Astrocyte of the cerebellum (primary cell): ENCODE measurements at places on chromosomes 2 and 18.

DNA sequence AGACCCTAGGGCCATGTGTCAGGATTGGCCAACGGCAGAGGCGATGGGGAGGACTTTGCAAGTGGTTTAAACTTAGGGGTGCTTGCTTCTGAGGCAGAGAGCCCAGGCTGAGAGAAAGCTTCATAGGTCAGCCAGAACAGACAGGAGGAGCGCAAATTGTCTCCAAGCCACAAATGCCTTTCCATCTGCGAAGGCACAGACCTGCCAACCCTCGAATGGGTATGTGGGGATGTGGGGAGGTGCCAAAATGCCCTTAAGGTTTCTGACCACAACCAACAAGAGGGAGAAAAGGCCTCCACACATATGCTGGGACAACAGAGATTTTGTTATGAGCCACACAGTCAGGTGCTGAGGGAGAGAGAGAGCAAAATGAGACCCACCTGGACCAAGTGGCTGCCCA, 283.6 kb downstream of the CYP26B1 start:
- DNase-seq = no peak

DNA sequence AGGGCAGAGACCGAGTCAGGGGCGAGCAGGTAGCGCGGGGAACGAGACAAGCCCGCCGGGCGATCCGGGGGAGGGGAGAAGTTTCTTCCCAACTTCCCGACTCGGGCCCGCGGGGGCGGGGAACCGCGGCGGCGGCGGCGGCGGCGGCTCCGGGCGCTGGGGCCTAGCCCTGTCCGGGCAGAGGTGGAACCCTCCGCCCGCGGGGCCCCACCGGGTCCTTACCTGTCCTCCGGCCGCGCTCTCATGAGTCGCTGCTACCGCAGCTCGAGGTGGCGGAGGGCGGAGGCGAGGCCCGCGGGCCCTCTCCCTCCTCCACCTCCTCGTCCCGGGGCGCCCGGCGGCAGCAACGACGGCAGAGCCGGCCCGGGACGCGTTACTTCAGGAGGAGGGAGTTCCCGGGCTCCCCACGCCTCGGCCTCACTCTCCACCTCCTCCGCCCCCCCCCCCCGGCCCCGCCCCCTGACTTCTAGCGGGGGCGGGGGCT, at the start of gene YES1:
Gene YES1, minus strand, starts transcription at position 351 of the 484 bp plus-strand sequence. CDS start 55,415 bp downstream, outside the sequence.
- DNase-seq = no peak

DNA sequence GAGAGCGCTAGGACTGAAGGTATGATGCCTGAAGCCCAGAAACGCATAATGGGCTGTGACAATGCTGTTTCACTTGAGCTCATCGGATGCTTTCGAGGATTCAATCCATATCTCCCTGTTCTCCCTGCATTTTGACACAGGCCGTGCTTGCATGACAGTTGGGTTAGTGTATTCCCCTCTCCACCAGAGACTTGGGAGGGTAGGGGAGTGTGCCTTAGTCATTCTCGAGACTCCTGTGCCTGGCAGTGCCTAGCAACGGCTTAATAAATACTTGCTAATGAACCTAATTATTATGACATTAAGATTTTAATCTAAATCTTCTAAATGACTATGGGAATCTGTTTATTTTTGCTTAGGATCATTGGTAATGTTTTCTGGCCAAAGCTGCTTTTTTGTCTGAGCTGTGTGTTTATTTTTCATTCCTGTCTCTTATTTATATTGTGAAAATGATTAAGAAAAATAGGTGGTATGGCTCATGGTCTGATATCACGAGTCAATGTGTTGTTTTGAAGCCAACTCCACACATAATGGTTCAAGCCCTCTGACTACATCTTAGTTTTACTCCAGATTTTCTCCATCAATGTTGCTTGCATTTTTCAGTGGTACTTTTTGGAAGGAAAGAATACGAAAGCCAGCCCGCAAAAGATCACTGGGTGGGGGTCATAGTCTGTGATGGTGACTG, 61.3 kb downstream of the NEDD4L start:
- DNase-seq = no peak

- DNase-seq = no peak
These were observed 409.8 kb downstream of the PLCL1 start for GRCh38 chr2:198214114-198214596.

GRCh38 chr18:49161627-49162026, 210.9 kb upstream of the SMAD7 start:
- no peak for DNase-seq

DNA sequence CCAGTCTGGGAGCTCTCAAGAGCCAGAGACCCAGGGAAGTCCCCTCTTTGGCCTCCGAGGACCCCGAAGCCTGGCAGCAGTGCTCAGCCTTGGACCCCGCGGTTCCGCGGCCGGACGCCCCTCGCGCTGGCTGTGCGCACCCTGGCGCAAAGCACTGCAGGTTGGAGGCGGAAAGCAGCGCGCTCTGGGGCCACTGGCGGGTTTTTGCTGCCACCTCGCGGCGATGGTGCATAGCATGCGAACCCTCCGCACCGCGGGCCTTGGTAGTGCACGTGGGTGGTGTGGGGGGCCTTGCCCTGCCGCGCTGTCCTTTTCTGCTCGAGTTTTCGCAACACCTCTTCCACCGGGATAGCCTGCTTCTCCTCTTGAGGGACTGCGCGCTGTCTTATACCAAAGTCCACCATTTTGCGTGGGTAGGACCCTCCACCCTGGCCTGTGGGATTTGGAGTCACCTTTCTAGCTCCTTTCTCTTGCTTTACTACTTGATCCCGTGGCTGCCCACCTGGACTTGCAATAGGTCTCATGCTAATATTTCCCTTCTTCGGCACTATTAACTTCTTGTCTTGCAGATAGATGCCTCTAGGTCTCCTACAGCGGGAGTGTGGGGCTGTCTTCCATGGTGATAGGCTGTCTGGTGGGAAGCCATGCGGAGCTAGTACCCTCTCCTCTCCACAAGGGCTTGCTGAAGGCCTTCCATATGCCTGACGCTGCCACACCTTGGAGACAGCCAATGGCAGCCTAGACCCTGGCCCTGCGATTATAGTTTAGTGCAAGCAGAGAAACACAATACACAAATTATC, 14.3 kb downstream of the SIX3 start:
- peak; percentile 15 for DNase-seq

GRCh38 chr2:56674084-56674483, 490.3 kb downstream of the CCDC85A start:
- DNase-seq = no peak

- no peak for DNase-seq
These were observed 27.2 kb upstream of the GCFC2 start for GRCh38 chr2:75737961-75738360.

DNA sequence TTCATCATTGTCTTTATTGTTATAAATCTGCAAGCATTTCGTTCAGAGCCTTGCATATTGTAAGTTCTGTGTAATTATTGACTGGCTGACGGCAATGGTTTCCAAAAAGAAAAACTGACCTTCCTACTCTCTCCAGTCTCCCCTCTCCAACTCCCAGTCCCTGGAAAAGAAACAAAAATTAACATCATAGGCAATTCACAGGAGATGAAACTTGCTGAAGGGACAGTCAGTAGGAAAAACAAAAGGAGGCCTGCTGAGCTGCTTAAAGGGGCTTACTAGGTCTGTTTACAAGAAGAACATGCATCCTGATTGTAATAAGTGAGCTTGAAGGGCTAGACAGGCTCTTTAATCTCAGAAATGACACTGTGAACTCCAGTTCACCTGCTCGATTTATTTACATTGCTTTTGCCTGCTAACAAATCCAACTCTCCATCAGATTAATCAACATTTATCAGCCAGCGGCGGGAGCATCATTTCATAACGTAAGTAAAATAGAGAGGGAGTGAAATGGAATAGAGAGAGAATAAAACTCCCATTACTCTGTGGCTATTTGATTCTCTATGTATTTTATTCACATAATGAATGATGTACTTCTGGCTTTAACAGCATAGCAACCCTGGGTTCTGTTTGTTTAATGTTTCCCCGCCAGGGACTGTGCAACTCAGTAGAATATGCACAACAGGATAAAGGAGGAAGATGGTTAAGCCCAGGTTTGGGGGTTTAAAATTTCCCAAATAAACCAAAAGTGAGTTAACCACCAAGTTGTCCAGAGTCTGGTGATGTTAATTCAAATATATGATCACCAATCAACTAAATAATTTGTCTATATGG, 256.7 kb upstream of the SETBP1 start:
- no peak for DNase-seq

GRCh38 chr2:27672723-27673486, 9.2 kb downstream of the SLC4A1AP start:
- DNase-seq = no peak

- peak; percentile 89 for DNase-seq
These were observed at the start of gene RNU2-63P for GRCh38 chr2:88016086-88016959. Gene RNU2-63P, minus strand, starts transcription at chr2:88016547.

GRCh38 chr2:164595031-164595430, 26.3 kb downstream of the GRB14 start:
- DNase-seq = no peak

- no peak for DNase-seq
These were observed 447.0 kb upstream of the TCF4 start for GRCh38 chr18:56034949-56035348.

- no peak for DNase-seq
These were observed 353.5 kb downstream of the SETBP1 start for GRCh38 chr18:45034179-45034578.

GRCh38 chr2:13821255-13821880, 811.1 kb upstream of the LRATD1 start:
- DNase-seq = peak; percentile 53

DNA sequence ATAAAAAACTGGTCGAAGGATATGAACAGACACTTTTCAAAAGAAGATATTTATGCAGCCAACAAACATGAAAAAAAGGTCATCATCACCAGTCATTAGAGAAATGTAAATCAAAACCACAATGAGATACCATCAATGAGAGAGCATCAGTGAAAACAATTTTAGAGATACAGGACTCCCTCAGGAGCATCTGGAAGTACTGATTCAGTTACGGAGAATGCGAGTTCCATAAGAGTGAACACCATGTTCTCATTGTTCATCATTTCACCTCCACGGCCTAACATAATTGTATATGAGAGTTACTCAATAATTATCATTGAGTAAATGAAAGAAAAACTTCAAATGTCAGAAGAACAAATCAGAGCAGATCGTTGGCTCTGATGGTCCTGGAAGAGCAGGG, 140.9 kb upstream of the TANK start:
- no peak for DNase-seq

- DNase-seq = no peak
These were observed 116.1 kb downstream of the NOL10 start for GRCh38 chr2:10573709-10574108.

DNA sequence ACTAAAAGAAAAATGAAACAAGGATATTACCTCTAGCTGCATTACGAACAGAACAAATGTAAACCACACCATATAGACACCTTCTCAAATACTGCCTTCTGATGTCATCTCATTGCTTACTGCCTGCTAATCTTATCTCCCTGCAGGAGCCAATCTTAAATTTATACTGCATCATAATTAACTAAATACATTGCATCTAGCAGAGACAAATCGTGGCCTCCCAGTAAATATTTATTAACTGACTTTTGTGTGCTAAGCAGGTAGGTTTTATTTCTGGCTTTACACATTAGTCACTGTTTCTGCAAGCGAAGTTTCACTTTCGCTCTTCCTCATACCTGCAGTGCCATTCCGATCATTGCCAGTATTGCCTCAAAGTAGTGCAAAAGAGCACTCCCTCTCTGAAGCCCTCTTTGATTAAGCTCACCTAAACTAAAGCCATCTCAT, 67.5 kb downstream of the SPATS2L start:
- no peak for DNase-seq

- DNase-seq = peak; percentile 38
These were observed 32.6 kb downstream of the RBKS start for GRCh38 chr2:27857417-27858172.

- DNase-seq = no peak
These were observed 64.8 kb downstream of the TNFRSF11A start for GRCh38 chr18:62389761-62390481.

DNA sequence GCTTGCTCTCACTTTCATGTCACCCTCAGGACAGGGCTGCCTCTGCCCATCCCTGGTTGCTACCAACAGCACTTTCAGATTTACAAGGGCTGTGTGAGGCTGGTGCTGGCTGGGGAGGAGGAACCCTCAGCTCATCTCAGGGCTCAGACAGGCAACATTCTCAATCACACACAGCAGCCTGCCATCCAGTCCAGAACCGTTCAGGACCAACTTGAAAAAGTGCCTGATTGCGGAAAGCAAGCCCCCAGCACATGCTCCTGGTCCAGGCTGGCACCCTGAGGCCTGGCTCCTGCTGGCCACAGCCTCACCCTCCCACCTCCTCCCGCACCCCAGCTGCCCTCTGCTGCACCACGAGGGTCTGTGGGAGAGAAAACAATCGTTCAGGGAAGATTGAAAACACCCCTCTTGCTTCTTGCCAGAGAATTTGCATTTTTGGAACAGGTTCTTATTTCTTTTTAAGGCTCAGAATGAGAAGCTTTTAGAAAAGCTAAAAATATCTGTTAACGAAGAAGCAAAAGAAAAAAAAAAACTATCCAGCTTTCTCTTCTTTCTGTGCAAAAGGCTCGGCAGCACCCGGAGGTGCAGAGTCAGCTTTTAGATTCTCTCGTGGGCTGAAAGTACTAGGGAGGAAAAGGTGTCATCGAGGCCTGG, 403.8 kb upstream of the ID2 start:
- DNase-seq = no peak

GRCh38 chr2:158573739-158574138, 117.0 kb downstream of the PKP4 start:
- no peak for DNase-seq

GRCh38 chr18:677145-677544, 19.7 kb downstream of the TYMS start:
- no peak for DNase-seq

- DNase-seq = no peak
These were observed 479.1 kb downstream of the ZEB2 start for GRCh38 chr2:144040834-144041233.

DNA sequence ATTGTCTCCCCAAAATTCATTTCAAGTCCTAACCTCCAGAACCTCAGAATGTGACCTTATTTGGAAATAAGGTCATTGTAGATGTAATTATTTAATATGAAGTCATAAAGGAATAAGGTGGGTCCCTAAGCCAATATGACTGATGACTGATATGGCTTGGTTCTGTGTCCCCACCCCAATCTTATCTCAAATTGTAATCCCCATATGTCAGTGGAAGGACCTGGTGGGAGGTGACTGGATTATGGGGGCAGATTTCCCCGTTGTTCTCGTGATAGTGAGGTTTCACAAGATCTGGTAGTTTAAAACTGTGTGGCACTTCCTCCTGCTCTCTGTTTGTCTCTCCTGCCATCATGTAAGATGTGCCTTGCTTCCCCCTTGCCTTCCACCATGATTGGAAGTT, 43.0 kb upstream of the BCL11A start:
- no peak for DNase-seq

DNA sequence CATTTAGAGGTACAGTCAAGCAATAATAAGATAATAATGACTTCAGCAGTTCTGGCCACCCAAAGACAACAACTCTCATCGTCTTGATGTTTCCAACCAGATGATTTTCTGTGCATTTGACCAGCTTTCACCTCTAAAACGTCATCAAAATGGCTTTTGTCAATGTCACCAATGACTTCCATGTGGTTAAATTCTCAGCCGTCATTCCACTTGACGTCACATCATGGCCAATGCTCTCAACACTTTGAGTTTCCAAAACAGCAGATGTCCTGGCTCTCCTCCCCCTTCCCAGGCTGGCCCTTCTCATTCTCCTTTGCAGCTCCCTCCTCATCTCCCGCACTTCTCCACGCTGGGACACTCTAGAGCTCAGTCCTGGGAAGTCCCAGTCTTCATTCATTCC, 258.3 kb downstream of the BCL2 start:
- no peak for DNase-seq
